ENCODE measurements at places on chromosomes 2 and 18.

DNA sequence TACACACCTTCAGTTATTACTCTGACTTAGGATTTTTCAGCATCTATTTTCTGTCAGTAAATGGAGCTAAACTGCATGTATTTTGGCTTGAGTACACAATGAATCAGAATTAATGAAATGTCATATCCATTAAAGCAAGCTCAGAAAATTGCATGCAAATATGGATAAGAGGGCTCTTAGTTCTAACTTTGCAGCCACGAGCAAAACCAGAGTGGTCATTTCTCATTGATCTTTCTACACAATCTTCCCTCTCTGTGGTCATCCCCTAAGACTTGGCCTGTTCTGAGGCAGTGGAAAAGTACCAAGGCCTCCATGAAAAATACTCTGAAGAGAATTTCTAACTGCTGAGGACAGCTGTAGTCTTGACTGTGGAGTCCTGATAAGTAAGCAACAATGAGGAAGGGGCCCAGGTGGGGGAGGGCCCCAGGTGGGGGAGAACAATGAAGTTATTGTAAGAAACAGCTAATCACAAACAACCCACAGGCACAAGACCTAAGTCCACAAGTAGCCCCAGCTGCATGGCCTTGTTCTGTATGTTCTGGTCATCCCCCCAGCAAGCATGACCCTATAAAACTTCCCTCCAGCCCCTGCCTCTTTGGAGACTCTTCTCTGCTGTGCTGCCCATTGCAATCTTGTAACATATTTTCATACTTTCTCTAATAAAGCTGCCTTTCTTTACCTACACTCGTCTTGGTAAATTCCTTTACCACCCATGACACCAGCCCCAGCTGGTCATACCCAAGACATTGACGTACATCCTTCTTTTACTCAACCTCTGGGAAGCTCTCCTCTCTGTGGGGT is 230.3 kb downstream of the TDRD15 start:
- DNase-seq, result no peak

DNA sequence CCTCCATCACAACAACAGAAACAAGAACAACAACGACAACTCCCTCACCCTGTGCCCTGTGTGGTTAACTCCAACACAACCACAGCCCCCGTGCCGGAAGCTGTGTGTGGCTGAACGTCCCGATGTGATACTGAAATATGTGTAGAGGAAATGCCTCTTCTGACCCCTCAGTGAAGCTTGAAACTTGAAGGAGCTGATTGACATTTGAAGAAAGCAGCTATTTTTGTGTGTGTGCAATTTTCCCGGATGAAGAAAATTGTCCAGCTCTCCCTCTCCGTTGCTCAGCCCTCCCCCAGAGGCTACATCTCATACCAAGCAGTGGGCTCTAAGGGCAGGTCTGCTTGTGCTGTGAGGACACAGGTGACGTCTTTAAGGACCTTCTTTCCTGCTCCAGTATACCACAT is 173.8 kb downstream of the ICOS start:
- DNase-seq, result no peak

- no peak for DNase-seq
These were observed 928.3 kb upstream of the NRXN1 start for GRCh38 chr2:51960281-51960680.

DNA sequence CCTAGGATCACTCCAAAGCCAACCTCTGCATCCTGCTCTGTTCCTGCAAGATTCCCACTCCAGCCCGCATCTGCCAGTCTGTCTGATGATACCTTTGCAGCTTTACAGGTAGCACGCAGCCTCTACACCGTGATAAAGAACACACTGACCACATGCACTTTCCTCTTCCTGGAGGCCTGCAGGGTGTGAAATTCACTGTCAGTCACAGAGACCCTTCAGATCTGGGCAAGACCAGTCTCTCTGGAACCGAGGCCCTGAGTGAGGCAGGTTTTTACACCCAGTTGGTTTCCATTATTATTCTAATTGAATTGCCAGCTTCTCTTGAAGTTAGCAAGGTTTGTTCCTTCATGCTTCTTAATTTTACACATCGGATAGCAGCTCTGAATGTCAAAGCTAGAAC is 30.5 kb upstream of the TWIST2 start:
- no peak for DNase-seq

DNA sequence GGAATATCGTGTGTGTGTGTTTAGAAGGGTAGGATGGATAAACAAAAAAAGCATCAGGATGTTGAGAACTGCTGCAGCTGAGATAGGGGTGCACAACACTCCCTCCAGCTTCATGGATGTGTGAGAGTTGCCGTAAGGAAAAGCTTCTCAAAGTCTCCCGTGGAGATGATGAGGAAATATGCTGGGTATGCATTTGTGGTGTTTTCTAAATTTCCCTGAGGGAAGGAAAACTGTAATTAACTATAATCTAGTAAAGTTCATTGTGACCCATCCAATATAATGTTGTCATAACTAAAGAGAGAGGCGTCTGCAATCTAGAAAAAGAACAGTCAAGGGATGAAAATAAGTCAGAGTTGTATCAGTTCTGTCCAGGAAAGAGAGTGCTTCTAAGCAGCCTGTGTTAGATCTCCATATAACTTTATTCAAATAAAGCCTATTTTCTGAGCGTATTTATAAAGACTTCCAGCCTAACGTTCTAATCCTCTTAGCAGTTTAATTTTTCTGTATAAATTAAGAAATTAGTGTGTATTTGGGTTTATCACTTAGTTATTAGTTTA is 7.3 kb upstream of the LMAN2L start:
- DNase-seq, result no peak

GRCh38 chr18:12048827-12049175 is 44.8 kb upstream of the ANKRD62 start:
- DNase-seq, result no peak
